CD4-positive, alpha-beta T cell (primary cell): ENCODE measurements at places on chromosomes 12 and 14.

- no peak for DNase-seq
These were observed 2.5 kb upstream of the CCND2 start for GRCh38 chr12:4270831-4271716.

GRCh38 chr14:37262649-37263048, 64.9 kb downstream of the MIPOL1 start:
- no peak for DNase-seq

DNA sequence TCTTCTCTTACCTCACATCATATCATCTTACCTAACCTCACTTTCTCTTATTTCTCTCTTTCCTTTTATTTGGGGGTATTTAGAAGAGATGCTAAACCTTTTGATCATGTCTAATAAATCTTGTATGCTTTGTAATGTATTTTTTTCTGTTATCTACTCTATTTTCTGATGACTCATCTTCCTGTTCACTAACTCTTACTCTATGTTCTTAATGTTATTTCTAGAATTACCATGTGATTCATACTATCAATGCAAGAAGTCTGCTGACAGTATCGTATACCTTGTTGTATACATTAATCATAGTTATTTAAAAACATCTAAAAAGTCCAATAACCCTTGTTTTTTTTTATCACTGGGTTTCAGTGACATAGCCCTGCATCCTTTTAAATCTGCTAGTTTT, 62.3 kb downstream of the MGAT4C start:
- DNase-seq = no peak

DNA sequence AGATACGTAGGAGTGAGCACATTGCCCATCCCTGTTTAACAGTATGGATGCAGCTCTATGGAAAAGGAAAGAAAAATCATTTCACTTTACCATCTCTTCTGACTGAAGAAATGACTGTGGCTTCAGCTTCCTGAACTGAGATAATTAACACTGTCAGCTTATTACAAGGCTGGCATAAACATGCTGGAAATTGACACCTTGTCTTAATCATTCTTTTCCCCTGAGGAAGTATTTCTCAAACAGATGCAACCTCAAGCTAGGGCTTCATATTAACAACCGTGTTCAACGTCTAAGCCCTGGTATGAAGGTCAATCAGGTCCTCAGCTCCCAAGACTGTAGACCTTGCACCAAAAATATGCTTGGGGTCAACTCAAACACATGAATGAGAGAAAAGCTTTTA, 25.0 kb downstream of the RERG start:
- no peak for DNase-seq

- DNase-seq = no peak
These were observed 70.9 kb downstream of the MON2 start for GRCh38 chr12:62537551-62537950.

DNA sequence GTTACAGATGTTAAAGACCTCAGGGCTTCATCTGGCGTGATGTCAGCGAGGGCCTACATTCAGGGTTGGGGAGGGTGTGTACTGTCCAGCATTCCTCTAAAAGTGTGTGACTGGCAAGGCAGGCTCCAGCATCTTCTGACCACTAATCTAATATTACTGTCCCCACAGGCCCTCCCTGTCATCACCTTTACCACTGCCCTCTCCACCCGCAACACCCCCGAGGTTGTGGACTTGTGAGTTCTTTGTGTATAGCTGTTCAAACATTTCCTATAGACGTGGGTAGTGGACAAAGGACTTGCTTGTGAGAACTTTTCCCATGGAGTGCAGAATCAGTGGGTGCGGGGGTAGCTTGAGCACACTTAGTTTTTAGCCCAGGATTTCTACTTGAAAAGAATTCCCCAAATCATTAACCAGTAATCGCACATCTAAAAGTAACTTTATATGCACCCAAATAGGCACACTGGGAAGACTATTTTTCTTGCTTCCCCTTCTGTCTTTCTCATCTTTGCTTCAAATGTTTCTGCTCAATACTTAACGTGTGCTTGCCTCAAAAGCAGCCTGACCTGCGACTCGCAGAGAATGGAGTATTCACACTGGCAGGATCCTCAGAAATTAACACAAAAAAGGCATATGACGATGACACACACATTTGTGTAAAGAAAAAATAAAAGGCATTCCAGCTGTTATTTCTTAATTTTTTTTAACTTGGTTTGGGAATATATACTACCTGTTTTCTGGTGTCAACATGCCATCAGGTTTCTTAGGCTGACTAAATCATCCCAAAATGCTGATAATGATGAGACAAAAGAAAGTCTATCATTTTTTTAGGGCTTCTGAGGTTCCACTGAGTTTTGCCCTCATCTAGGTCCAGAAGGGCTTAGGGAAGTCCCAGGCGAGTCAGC, 158.4 kb upstream of the HIF1A start:
- no peak for DNase-seq

DNA sequence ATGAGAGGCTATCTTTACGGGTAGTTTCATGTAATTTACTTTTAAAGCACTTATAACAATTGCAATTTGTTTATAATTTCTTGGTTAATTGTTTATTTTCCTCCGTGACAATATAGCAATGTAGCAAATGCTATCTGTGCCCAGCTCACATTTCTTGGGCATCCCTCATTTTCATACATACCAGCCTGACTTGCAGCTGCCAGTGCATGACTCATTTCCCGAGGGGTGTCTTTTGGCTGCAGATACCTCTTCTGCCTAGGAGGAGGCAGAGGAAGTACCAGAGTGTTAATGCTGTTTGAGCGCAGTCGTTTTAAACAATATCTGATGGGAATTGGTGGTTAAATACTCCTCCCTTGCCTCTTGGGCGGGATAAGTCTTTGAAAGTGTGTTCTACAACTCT, 104.2 kb upstream of the ABCD2 start:
- DNase-seq = no peak

- no peak for DNase-seq
These were observed 10.5 kb upstream of the ZDHHC22 start for GRCh38 chr14:77151918-77152588.

- DNase-seq = no peak
These were observed 315.4 kb upstream of the KITLG start for GRCh38 chr12:88895634-88896033.
